ENCODE measurements at places on chromosomes 1 and 21.

GRCh38 chr1:92188436-92189255 is 29.1 kb upstream of the C1orf146 start:
- DNase-seq = no peak

- DNase-seq = no peak
Observed at GRCh38 chr1:1779320-1779675, 1.0 kb upstream of the NADK start.

GRCh38 chr1:205032508-205032907 is 10.5 kb upstream of the CNTN2 start:
- no peak for DNase-seq

DNA sequence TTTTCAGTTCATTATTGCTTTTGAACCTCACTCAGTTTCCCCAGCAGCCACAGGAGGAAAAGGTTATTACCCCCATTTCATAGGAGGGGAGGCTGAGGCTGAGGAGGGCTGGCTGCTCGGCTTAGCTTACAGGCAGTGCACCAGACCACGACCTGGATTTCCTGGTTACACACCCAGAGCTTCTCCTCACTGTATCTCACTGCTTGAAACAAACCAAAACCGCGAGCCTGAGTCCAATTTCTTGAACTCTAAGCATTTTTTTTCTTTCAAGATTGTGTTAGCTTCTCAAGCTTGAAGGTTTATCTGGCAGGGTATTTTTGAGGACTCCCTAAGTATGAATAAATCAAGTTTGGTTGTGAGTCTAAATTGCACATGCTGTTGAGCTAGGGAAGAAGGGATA is 188.9 kb upstream of the EDN2 start:
- no peak for DNase-seq

DNA sequence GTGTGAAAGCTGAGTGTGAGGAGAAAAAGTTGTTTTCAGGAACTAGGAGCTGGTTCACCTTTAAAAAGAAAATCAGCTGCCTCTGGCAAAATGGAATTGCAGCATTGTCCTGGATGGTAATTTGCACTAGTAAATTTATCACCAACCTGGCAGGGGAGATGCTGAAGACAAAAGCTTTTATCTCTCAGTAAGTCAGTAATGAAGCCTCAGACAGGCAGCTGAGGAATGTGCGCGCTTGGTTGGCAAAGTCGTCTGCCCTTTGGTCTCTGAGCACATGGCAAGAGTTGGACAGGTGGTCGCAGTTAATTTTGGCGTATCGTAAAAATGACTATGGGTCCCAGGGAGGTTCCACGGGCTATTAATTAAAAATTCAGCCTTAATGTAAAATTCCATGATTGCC is 131.9 kb downstream of the BACH1 start:
- DNase-seq = no peak

GRCh38 chr1:5845376-5845775 is 146.8 kb downstream of the NPHP4 start:
- DNase-seq = no peak

DNA sequence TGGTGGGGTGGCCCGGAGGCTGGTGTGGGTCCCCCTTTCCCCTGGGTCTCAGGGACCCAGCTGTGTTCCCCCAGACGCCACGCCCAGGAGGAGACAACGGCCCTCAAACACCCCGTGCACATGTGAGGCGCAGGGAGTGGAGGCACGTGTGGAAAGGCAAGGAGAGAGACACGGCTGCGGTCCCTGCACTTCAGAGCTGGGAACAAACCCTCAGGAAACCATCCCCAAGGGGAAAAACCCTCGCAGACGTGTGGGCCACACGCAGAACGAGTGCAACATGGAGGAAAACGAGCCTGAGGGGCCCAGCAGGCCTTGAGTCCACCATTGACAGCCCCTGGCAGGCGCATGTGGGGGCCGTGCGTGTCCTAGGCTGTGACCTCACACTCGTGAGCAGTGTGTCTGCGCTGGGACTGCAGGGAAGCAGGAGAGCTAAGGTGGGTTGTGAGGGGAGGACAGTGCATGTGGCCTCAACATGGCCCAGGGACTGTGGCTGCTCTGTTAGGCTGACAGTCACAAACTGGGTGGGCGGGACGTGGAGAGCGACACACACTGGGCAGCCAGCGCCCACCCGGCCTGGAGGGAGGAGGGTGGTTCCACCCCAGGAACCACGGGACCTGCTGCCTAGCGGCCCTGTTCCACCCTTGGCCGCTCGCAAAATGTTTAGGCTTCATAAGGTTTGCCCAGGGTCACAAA is 20.0 kb downstream of the ITGB2 start:
- no peak for DNase-seq

DNA sequence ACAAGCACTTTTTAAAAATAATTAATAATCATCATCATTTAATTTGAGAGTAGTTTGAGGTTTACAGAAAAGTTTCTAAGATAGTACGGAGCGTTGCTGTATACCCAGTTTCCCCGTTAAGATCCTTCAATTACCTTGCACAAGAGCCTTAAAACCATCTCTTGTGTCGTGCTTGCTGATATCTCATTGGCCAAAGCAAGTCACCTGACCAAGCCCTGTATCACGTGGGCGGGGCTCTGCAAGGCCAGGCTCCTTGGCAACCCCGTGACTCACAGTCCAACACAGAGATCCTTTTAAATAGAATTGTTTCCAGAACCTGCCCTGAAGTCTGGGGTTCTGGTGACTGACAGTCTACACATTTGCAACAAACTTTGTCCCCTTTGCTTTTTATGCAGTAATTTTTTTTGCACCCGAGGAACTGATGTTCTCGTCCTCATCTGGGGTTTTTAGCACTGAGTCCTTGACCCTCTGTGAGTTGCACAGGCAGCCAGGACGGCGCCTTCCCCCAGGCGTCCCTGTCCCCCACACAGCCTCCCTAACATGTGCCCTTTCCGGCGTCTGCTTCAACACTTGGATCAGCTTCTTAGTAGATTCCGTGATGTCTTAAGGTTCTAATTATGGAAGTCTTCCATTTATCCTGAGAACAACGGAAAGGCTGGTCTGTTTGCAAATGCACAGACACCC is 183.3 kb upstream of the TMEM51 start:
- DNase-seq = no peak

GRCh38 chr21:18940791-18941190 is 537.2 kb upstream of the TMPRSS15 start:
- DNase-seq = no peak

DNA sequence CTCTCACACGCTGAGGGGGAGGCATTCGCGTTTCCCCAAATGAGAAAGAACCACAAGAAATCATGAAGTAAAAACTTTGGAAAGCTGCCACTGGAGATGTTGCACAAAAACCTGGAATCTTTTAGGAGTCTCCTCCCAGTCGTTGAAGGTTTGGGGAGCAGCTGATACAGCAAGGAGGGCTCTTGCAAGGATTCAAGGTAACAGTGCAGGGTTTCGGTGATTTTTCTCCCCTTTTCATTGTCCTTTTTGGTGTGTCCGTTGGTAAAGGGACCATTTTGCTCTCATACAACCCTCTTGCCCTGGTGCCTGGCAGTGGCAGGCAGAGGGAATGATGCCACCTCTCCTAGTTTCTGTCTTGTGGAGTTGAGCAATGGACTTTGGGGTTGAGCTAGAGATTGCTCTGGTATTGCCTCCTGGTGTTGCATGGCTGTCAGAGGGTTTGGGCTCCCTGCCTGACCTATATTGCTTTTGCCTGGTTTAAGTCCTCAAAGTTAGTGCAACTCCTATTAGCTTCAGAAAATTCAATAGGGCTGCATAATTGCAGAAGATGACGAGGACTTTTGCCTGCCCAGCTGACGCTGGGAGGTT is 872 bp downstream of the BRINP2 start:
- DNase-seq = no peak

GRCh38 chr1:217674028-217674729 is 43.0 kb downstream of the SPATA17 start:
- DNase-seq = no peak

GRCh38 chr1:41868241-41868998 is 50.3 kb downstream of the HIVEP3 start:
- DNase-seq = no peak

- no peak for DNase-seq
Observed at GRCh38 chr1:83619170-83619896, 379.6 kb downstream of the TTLL7 start.

Measured in esophagus squamous epithelium (tissue), 5 donors.